ENCODE measurements at places on chromosomes 16 and 17. TPM values are rescaled to one million over a fixed set of nuclear protein-coding genes. Genes with fewer than 3 reads are reported as not detected.

- peak; percentile 21 for DNase-seq
Measured at GRCh38 chr16:16158741-16159374, 64.4 kb downstream of the ABCC6 start.

DNA sequence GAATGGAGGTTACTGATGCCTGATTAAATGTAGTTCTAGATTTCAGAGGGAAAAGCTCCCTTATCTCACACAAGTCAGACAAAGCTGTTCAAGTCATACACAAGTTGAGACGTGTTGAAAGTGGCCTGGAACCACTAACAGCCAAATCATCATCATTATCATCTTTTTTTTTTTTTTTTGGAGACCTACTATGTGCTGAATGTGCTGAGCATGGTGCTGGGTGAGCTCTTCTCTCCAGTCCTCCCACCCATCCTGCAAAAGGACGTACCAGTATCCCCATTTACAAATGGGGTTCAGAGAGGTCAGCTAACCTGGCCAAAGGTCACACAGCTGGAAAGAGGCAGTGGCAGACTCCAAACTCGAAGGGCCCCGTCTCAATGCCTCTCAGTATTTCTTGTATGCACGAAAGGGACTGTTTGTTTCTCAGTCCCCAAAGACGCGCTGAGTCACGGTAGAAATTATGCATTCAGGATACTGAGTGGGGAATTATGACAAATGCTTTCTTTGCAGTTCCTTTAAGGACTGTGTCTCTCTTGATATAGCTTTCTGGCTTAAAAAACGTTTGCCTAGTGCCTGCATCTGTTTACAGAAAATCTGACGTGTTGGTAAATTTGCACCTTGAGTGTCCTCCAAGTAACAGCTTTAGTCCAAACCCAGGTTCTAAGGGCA is 235.5 kb downstream of the XYLT1 start:
- no peak for DNase-seq

DNA sequence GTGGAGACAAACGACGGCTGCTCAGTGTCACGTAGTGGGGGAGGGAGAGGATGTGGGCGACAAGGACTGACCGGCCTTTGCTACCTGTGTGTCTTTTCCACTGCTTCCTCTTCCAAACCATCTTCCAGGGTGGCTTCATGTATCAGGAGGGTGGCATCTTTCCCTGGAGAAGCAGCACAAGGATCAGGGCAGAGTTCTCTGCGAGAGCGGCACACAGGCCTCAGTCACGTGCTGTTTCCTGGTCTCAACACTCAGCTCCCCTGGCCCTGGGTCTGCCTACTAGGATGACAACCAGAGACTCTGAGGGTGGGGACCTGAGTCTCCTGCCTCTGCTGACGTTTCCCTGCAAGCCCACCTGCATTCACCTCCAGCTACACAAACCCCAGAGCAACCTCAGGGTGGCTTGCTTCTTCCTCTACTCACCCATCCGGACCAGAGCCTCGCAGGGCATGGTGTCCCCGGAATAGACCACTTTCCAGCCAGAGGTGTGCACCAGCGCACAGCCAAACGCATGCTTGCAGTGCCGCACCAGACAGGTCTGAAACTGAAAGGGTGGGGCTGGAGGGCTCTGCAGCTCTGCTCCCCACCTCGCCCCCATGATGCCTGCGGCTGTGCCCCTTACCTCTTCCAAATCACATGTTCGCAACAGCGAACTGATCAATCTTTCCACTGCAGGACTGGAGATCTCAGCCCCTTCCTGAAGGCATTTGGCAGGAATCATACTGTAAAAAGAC is 23.3 kb downstream of the ELAC2 start:
- no peak for DNase-seq

DNA sequence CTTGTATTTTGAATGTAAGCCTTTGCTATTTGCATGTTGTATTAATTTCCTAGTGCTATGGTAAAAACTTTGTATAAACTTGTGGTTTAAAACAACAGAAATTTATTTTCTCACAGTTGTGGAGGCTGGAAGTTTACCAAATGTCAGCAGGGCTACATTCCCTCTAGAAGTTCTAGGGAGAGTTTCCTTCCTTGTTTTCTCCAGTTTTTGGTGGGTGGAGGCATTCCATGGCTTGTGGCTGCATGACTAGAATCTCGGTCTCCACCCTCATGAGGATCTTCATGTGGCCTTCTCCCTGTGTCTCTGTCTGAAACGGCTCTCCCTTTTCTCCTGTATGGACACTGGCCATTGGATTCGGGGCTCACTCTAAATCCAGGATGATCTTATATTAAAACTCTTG is 482.2 kb upstream of the GOT2 start:
- no peak for DNase-seq

GRCh38 chr16:5060073-5060641 is 5.6 kb downstream of the C16orf89 start:
- no peak for DNase-seq

GRCh38 chr17:29526322-29526721 is 40.5 kb downstream of the ABHD15 start:
- DNase-seq, result no peak

- no peak for DNase-seq
Measured at GRCh38 chr16:63612462-63613227, 1509.2 kb downstream of the CDH11 start.

ADAMTS18 gene
- total RNA-seq, result not detected

ZP2 gene
- total RNA-seq, result not detected
